ENCODE measurements at places on chromosomes 7 and 10.

- no peak for DNase-seq
Observed at GRCh38 chr7:96521068-96521894, 188.4 kb downstream of the SEM1 start.

- DNase-seq: no peak
Observed at GRCh38 chr7:117019786-117020590, 66.7 kb downstream of the ST7 start.

DNA sequence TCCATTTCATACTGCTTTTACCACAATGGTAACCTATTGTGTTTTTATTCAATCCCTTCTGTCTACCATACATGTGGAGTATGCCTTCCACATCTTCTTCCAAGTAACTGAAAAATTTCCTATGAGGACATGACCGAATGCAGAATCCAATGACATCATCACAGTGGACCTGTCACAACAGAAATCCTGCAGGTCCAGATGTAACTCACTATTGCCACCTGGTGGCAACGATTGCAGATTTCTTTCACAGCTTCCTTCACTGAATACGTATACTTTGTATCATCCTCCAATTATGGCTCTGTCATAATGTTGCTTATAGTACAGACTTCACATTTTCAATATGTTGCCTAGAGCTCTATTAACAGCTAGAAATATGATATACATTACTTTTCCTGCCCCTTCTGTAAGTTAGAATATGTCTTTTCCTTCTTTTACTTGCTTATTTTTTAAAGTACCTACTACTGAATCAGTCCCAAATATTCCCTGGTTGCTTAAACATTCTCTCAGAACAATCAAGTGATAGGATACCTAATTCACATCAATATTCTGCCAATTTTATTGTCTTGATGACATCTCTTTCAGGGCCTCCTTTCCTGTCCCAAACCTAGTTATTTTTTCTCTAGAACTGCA is 45.4 kb downstream of the SLC13A1 start:
- DNase-seq: no peak

- no peak for DNase-seq
Observed at GRCh38 chr7:45978010-45978681, 57.1 kb upstream of the IGFBP3 start.

DNA sequence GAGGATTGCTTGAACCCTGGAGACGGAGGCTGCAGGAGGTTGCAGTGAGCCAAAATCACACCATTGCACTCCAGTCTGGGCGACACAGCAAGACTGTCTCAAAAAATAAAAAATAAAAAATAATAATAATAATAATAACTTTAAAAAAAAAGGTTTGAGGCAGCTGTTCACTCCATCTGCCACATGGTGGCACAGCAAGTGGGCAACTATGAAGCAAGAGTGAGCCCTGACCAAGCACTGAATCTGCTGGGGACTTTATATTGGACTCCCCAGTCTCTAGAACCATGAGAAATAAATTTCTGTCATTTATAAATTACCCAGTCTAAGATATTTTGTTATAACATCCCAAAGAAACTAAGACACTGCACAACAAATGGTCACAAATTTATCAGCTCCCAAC is 14.6 kb upstream of the BRI3 start:
- no peak for DNase-seq
